Fibroblast of skin of scalp (primary cell): ENCODE measurements at places on chromosomes 11 and 22.

GRCh38 chr22:43789452-43789851 is 22.7 kb downstream of the EFCAB6 start:
- DNase-seq = peak; percentile 72

GRCh38 chr11:15291885-15292284 is 177.2 kb downstream of the INSC start:
- no peak for DNase-seq

DNA sequence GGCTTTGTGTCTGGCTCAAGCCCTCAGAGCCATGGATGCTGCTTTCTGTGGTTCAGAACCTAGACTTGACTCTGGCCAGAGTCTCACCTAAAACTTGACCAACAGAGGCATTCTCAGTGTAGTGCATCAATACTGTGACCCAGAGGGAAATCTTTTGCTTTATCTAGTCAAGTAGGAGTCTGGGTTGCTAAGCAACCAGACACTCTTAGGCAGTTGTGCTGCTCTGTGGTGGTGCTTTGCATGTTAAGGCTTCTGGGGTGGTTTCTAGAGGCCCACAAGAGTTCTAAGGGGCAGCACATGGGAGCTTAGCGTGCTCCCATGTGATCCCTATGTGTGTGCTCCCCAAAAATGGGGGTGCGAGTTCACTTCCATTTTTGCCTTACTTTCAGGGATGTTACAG is 224.6 kb upstream of the PLET1 start:
- no peak for DNase-seq

DNA sequence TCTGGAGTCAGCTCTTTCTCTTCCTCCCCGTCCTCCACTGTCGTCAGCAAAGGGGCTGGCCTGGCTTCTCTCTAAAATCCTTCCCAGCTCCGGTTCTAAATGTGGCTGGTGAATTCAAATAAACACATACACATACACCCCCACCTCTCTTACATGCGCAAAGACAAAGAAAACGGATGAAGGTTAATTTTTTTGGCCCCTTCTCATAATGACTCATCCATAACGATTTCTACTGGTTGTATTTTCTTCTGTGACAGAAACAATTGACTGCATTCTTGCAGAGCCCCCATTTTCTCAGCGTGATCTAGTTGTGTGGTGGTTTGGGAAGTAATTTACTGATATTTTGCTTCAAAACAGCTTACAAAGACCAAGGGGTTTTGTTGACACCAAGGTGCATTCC is 130.0 kb upstream of the NTM start:
- DNase-seq = no peak

- DNase-seq = no peak
Measured at GRCh38 chr22:17429516-17429915, 60.3 kb downstream of the CECR2 start.

GRCh38 chr11:36333897-36334296 is 37.8 kb downstream of the PRR5L start:
- DNase-seq = peak; percentile 77

- peak; percentile 35 for DNase-seq
Measured at GRCh38 chr11:48307760-48308386, 1.9 kb downstream of the OR4S1 start.

DNA sequence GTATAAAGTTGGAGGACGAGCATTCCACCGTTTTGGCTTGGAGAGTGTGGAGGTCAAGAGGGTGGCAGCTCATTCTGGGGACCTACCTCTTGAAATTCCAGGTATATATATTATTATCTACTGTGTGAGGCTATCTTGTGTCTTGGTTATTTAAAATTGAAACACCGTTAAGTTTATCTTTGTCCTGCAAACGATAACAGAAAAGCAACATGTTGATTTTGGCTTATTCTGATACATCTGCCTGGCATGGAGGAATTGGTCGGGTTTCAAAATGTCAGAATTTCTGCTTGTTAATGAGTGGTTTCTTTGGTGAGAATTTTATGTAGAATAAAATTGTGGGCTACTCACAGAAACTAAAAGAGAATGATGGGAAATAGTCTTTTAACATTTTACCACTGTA is 54.4 kb downstream of the SVIP start:
- DNase-seq = no peak

DNA sequence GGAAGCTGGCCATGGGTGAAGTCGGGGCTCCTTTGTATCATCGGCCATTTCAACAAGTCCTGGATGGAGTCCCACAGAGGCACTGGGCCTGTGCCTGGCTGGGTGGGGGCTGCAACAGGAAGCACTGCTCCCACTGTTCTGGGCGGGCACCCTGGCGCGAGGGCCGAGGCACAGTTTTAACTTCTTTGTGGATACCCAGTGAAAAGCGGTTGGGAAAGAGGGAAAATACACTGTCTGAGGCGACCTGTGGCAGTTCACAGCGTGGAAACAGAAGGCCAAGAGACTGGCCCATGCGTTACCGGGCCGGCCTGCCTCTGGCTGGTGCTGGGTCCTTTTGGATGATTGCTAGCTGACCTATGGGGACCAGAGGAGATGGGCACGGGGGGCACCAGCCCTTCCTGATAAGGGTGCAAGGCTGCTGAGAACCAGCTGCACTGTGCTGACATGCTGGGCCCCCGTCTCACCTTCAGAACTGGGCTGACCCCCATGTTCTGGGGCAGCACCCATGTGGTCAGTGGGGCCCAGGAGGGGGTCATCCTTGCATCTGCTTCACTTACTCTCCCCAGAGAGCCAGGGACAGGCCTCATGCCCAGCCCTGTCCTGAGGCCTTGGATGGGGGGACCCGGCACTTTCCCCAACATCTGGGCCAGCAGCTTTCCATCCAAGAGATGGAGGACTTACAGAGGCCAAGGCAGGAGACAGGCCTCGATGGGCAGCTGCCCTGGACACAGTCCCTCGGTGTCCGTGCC is 4.2 kb downstream of the OVOL1 start:
- DNase-seq = no peak

- no peak for DNase-seq
Measured at GRCh38 chr11:76684516-76684915, 14.0 kb upstream of the LRRC32 start.

- DNase-seq = no peak
Measured at GRCh38 chr11:112608509-112608908, 347.8 kb upstream of the PLET1 start.

GRCh38 chr11:123302751-123303195 is 107.7 kb upstream of the CLMP start:
- peak; percentile 77 for DNase-seq

DNA sequence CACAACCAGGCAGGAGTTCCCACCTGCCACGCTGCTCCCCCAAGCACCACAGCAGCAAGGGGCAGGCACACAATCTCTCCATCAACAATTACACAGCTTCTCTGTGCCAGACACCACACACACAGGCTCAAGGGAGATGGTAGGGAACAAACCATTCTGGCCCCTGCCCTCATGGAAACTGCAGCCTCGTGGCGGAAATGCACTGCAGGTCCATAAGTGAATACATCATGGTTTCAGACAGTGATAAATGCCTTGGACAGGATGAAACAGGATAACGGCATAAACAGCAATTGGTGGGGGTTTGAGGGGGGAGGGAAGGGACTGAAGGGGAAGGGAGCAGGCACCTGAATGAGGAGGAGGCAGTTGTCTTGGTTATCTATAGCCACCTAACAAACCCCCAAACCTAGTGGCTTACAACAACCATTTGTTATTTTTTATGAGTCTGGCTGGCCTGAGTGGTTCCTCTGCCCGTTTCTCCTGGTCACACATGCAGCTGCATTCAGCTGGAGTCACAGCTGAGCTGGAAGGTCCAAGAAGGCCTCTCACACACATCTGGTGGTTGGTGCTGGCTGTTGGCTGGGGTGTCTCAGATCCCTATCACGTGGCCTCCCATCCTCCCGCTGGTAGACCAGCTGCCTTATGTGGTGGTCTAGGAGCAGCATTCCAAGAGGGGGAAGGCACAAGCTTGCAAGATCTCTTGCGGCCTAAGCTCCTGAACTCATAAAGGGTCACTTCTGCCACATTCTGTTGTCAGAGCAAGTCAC is 15.0 kb upstream of the YWHAH start:
- DNase-seq = peak; percentile 23

DNA sequence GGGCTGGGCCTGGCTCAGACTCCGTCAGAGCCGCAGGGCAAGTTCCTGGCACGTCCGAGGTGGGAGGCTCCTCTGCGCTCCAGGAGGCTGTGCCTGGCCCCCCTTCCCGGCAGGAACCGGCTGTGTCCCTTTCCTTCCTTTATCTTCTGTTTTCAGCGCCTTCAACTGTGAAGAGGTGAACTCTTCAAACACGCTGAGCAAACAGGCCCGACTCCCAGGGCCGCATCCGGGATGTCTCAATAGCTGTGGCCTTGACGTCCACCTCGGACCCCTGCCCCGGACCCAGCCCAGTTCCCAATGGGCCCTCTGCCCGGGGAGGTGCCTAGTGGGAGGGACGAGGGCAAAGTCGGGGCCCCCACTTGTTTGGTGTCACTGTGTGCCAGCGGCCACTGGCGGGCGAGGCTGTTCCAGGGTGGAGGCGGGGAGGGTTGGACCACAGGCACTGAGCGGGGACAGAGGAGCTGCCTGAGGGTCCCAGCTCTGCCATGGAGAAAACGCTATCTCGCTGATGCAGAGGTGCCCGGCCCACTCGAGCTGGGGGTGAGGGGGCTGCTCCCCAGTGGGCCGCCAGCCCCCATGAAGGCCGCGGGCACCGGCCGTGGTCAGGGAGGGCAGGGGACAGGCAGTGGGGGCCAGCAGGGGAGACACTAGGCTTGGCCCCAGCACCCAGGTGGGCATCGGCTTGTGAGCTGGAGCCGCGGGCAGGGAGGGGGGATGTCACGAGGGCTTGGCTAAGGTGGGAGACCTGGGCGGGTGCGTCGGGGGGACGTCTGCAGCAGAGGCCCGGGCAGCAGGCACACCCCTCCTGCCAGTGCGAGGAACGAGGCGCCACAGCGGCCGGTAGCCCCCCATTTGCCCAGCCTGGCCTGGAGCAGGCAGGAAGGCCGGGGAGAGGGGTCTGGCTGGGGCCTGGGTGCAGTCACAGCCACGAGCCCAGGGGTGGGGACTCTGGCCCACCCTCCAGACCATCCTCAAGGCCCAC is 2.7 kb upstream of the MUC5B start:
- no peak for DNase-seq

- peak; percentile 29 for DNase-seq
Measured at GRCh38 chr11:72781313-72782080, 12.3 kb downstream of the STARD10 start.

DNA sequence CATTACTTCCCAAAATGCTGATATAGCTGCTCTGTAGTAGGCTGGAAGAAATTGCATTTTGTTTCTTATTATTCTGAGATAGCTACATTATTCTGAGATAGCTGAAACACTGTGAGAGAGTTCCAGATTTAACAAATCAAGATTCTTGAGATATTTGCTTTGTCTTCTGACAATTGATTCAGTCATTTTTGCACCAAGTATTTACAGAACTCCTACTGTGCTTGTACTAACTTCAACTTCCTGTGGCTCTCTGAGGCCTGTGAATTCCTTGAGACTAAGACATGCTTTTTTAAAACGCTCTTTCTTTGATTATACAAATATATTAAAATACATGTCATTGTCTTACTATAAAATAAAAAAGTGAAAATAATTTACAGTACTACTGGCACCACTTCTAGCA is 52.7 kb downstream of the USP47 start:
- DNase-seq = peak; percentile 68

- no peak for DNase-seq
Measured at GRCh38 chr22:39446239-39446721, 10.5 kb upstream of the MGAT3 start.

DNA sequence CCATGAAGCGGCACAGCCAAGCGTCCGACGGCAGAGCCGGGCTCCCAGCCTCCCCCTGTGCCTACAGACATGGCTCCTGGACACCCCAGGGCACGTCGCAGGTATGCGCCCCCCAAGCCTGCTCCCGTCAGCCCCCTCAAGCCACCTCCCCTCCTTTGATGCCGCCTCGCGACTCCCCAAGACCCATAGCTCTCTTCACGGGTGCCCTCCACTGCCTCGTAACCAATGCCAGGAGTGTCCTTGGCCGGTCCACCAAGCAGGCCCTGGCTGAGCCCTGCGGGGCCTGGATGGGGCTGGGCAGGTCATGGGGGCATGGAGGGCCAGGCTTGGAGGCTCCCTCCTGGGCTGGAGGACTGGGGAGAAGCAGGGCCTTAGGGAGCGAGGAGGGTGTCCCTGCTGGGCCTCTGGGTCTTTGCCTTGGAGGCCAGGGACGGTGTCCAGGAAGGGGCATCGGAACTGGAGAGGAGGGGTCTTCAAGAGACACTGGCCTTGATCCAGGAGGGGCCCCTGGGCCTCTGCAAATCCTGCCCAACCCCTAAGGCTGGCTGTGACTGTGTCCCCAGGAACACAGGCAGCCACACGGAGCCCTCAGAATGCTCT is 9.2 kb downstream of the ANO9 start:
- no peak for DNase-seq

GRCh38 chr11:68373815-68374501 is 61.6 kb downstream of the LRP5 start:
- peak; percentile 54 for DNase-seq

GRCh38 chr22:46350646-46351045 is 15.1 kb downstream of the TRMU start:
- no peak for DNase-seq
